AG08395 (cell line): ENCODE measurements at places on chromosomes 5 and 9.

DNA sequence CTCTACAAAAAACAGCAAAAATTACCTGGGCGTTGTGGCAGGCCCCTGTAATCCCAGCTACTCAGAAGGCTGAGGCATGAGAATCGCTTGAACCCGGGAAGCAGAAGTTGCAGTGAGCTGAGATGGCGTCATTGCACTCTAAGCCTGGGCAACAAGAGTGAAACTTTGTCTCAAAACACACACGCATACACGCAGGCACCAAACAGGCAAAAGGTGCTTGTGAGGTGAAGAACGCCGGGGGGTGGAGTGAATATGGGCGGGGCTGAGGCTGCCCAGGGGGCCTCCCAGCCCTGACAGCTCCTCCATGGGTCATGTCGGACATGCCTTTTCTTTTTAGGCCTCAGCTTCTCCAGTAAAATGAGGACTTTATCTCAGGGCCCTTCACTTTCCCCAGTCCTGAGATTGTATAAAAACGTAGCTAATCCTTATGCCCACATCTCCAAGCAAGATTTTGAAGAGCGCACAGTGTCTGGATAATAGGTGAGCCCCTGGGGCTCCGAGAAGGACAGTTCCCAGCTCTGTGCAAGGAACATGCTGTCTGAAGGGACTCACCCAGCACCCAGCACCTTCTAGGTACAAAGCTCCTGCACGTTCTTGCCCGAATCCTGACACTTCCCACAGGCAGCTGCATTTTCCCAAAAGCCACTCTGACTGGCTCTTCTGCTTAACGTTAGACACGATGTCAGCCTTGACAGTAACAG is 168.3 kb downstream of the COL23A1 start:
- no peak for DNase-seq

- no peak for DNase-seq
Observed at GRCh38 chr5:64509828-64510227, 4.0 kb downstream of the RGS7BP start.

- DNase-seq: no peak
Observed at GRCh38 chr5:135025730-135026644, 8.0 kb downstream of the PITX1 start.

DNA sequence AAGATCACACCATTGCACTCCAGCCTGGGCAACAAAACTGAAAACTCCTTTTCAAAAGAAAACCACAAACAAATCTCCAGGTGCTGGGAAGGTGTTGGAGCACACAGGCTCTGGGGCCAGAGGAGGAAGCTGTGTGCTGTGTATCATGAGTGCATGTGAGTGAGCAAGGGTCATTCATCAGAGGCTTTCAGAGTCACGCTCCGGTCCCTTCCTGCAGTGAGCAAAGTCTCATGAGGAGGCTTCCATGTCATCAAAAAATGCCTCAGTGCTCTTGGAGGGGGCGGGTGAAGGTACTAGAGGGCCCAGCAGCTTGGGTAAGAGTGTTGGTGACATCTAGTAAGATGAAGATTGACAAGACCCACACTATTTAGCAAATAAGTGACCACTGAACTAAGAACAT is 48.3 kb upstream of the TESK1 start:
- no peak for DNase-seq

DNA sequence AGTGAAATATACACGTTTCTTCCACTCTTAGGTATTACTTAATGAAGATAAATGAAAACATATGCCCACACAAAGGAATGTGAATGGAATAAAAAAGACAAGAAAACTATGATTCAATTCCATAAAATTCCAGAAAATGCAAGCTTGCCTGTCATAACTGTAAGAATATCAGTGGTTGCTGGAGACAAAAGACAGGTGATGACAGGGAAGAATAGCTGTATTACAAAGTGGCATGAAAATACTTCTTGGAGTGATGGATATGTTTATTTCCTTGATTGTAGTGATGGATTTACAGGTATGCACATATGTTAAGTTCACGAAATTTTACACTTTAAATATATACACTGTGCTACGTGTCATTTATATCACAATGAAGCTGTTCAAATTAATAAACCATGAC is 553.3 kb downstream of the HTR1A start:
- DNase-seq: no peak

- DNase-seq: no peak
Observed at GRCh38 chr5:87061046-87061445, 206.6 kb upstream of the RASA1 start.

DNA sequence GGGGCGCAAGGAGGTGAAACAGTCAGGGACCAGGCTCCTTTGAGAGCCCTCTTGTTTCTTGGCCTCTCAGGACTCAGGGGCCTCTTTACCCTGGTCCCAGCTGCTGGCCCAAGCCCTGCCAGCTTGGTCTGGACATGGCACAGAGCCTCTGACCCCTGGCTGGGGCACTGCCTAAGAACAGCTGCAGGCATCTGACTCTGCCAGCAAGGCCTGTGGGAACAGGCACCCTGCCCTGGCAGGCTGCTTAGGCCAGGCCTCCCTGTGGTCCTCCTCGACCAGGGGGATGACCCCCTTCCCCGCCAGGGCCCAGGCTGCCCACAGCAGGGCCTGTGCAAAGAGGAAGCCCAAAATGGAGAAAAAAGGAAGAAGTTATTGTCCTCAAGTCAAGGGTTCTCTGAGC is 25.5 kb downstream of the OLFML2A start:
- no peak for DNase-seq

DNA sequence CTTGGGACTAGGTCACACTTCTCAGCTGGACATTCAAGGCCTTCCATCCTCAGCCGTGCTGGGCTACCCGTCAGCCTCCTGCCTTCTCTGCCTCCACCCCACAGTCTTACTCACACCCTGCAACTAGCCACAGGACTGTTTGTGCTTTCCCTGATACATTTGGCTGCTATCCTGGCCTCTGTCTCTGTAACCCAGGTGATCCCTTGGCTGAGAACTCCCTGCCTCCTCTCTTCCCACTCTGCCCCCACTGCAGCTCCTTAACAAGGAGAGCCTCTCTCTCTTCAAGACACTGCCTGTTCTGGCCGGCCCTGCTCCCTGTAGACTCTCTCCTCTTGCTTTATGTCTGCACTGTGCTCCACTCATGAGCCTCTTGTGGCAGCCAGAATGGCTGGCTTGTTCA is 120.6 kb downstream of the MSX2 start:
- no peak for DNase-seq

DNA sequence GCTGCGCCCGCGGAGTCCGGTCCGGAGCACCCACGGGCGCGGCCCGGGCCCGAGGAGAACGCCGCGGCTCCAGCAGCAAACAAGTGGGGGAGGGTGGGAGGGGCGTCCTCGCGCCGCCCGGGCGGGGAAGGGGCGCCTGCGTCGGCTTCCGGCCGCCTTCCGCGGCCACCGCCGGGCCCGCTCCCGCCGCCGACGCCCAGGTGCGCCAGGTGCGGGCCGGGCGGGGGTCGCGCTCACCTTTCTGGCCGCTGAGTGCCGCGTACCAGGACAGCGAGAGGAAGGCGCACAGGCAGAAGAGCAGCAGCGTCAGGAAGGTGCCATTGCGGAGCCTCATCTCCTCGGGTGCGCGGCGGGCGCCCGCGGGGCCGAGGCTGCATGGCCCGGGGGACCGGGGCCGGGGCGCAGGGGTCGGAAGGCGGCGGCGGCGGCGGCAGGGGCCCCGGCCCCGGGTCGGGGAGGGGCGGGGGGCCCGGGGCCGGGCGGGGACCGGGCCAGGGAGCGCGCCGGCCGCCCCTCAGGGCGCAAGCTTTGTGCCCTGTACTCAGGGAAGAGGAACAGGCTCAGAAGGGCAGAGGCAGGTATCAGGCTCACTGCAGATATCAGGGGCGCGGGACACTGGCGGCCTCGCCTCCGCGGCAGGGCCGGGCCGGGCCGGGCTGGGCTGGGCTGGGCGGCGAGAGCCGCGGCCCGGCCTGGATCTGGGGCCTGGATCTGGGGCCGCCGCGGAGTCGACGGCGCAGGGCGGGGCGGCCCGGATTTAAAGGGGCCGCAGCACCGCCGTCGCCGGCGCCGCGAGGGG is at the start of gene MGAT4B:
Gene MGAT4B (minus strand): TSS at position 617 of the 799 bp plus-strand sequence. CDS start 283 bp downstream, at position 334.
- peak; percentile 89 for DNase-seq

GRCh38 chr5:123880875-123881274 is 368.9 kb downstream of the CSNK1G3 start:
- DNase-seq: no peak

DNA sequence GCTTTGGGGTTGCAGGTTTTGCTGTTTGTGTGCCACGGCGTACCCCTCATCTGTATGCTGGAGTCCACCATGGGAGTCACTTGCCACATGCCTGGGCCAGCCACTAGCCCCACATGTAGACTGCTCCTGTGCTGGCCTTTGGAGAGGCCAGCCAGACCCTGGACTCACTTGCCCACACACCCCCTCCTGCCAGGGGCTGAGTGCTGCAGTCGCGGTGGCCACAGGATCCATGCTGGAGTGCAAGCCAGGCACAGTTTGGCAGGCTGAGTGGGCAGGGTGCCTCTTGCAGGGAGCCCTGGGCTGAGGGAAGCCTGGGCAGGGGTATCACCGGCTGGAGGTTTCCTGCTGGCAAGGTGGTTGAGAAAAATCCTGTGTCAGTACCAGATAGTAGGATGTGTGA is 25.6 kb upstream of the GCNT1 start:
- DNase-seq: no peak

GRCh38 chr5:135439231-135440205 is 7.6 kb downstream of the DCANP1 start:
- no peak for DNase-seq

DNA sequence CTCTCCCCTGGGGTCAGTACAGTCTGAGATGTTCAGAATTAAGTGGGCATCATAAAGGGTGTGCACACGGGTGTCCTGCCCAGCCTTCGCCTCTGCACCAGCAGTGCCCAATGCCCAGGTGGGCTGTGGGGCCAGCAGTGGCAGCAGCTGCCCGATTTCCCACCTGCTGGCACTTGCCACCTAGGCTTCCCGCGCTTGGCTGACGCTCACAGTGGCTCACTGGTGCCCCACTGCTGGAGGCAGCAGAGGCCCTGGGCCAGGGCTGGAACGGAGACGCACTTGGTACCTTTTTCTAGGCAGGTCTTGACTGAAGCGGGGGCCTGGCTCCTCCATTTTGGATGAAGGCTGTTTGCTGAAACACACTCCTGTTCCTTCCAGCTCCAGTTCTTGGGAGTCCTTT is 17.0 kb downstream of the MRNIP start:
- DNase-seq: no peak

GRCh38 chr5:157486861-157487260 is 26.8 kb downstream of the NIPAL4 start:
- DNase-seq: no peak

GRCh38 chr9:36463467-36463866 is 63.4 kb upstream of the RNF38 start:
- no peak for DNase-seq

- peak; percentile 82 for DNase-seq
Observed at GRCh38 chr5:83568186-83568585, 96.6 kb downstream of the VCAN start.

DNA sequence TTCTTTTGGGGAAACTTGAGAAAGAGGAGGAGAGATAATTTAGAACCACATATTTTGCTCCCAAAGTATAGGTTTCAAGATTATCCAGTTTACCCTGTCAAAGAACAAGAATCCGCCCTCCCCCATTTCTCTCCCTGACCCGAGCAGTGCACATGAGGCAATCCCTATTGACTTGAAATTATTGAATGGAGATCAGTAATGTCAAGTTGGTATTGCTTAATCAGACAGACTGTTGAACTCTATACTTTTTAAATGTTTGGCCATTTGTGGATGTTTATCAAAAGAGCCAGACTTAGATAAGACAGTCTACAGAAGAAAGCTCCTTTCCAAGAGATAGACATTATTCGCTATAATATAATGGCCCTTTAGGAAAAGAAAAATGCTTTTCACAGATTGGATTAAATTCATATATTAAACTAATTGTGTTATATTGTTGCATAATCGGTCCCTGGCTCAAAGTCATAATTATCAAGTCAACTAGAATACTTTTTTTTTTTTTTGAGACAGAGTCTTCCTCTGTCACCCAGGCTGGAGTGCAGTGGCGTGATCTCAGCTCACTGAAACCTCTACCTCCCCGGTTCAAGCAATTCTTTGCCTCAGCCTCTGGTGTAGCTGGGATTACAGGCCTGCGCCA is 5.3 kb downstream of the SLC25A25 start:
- DNase-seq: no peak

DNA sequence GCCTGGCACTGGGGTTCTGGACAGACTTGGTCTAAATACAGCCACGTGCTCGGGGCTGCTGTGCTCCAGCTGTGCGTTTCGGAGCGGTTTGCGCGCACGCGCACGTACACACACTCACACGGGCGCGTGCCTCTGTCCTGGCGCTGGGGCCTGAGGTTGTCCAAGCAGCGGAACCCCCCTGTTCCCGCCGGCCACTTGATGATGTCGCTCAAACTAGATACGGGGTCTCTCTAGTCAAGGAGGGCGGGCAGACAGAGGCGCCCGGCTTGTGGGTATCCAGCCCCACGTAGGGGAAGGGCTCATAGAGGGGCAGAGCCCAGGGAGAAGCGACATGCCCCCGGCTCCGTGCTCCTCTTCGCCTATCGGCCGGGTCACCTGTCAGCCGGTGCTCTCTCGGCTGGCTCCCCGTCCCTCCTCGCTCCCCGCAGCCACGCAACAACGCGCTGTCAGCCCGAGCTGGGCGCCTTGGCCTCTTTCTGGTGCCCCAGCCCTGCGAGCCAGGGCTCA is 8.9 kb downstream of the NR2F1-AS1 start:
- DNase-seq: no peak

DNA sequence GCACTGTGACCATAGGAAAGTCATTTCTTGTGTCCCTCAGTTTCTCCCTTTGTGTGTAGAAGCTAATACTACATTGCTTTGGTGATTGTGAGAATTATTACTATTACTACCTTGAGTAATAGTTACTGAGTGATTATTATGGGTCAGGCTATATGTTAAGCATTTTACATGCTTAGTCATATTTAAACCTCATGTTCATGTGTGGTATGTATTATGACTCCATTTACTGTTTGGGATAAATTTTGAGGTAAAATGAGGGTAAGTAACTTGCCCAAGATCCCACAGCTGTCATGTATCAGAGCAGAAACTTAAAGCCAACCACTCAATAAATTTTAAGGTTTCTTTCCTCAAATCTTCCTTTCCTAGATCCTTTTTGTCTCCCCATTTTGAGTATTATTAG is 28.3 kb downstream of the SLF1 start:
- no peak for DNase-seq

DNA sequence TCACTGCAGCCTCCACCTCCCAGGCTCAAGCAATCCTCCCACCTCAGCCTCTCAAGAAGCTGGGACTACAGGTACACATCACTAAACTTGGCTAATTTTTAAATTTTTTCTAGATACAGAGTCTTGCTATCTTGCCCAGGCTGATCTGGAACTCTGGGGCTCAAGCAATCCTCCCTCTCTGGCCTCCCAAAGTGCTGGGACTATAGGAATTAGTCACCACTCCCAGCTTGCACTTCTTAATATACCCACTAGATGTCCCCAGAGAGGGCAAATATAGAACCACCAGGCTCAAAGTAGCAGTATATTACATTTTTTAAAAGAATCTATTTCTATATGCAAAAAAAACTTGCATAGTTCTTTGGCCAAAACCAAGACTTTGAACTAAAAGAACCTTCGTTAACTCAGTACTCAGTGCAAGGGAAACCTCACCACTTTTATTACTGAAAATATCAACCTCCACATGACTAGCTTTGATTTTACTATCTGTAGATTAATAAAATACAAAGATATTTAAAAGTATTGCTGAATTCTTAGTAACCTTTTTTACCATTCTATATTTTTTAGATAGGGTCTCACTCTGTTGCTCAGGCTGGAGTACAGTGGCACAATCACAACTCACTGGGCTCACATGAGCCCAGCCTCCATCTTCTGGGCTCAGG is 25.8 kb upstream of the HSD17B3 start:
- DNase-seq: peak; percentile 67
